ENCODE measurements at places on chromosomes 1 and 21. TPM values are rescaled to one million over a fixed set of nuclear protein-coding genes. Genes with fewer than 3 reads are reported as not detected.

The CRYAA gene
- not detected for total RNA-seq

The FOXD2 gene
- 0.66 TPM for total RNA-seq

The C1orf210 gene
- not detected for total RNA-seq

The EPHA2 gene
- total RNA-seq = 4.2 TPM

The ATP6V0B gene
- total RNA-seq = 56.7 TPM

The UTS2 gene
- not detected for total RNA-seq

The OR6Y1 gene
- not detected for total RNA-seq

The OLFML2B gene
- 7.1 TPM for total RNA-seq

The SELE gene
- total RNA-seq = 0.17 TPM

The FAM76A gene
- total RNA-seq = 15.1 TPM

The ZNF644 gene
- total RNA-seq = 36.1 TPM

The SPRR4 gene
- not detected for total RNA-seq

The SMIM1 gene
- total RNA-seq = 2.8 TPM

The CCDC27 gene
- not detected for total RNA-seq

The WNT9A gene
- total RNA-seq = 3.5 TPM

The RGSL1 gene
- not detected for total RNA-seq

The C1orf105 gene
- not detected for total RNA-seq

The C1orf21 gene
- 50.9 TPM for total RNA-seq

The RGS8 gene
- total RNA-seq = under 0.01 TPM

The TCP10L gene
- total RNA-seq = 0.17 TPM

The DIRAS3 gene
- total RNA-seq = 1.3 TPM

The LCE1A gene
- not detected for total RNA-seq

The KRTAP21-2 gene
- not detected for total RNA-seq

The SPATA1 gene
- total RNA-seq = 1.3 TPM

The MYCL gene
- total RNA-seq = 0.15 TPM

The CELA3A gene
- not detected for total RNA-seq

The PCP4 gene
- total RNA-seq = not detected

The HSPA6 gene
- total RNA-seq = 6.5 TPM

The MAP10 gene
- total RNA-seq = 1.7 TPM

The RBM11 gene
- not detected for total RNA-seq

The C8A gene
- under 0.01 TPM for total RNA-seq

Data from smooth muscle cell of trachea (primary cell).